ENCODE measurements at places on chromosomes 4 and X. TPM values are rescaled to one million over a fixed set of nuclear protein-coding genes. Genes with fewer than 3 reads are reported as not detected.

Gene ADRA2C
- not detected for total RNA-seq

DNA sequence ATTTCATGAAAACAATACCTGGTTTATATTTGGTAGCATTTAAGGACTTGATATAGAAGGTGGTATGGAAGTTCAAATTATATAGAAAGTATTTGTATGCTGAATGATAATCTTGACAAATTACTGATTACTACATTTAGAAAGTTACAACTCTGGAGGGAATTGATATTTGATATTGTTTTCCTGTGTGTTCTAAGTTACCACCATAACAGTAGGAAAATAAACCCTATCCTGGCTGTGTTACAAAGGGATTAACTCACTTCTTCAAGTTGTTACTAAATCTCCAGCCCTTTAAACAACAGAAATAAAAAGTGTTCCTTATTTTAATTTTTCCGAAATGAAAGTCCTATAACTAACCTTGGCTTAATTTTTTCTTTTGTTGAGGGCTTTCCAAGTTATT, 36.6 kb downstream of the FHL1 start:
- no peaks in the 10 kb centered on the region for H3K4me1 ChIP-seq
- H3K36me3 ChIP-seq = no peaks in the 10 kb centered on the region
- no peak for DNase-seq
- H3K27ac ChIP-seq = no peak overlapping the region
- H3K27me3 ChIP-seq = no peaks in the 10 kb centered on the region

GRCh38 chrX:794311-794710, 163.7 kb downstream of the SHOX start:
- H3K4me3 ChIP-seq = no peak overlapping the region
- H3K36me3 ChIP-seq = no peaks in the 10 kb centered on the region
- peaks cover 16% of the 10 kb centered on the region for H3K27me3 ChIP-seq

DNA sequence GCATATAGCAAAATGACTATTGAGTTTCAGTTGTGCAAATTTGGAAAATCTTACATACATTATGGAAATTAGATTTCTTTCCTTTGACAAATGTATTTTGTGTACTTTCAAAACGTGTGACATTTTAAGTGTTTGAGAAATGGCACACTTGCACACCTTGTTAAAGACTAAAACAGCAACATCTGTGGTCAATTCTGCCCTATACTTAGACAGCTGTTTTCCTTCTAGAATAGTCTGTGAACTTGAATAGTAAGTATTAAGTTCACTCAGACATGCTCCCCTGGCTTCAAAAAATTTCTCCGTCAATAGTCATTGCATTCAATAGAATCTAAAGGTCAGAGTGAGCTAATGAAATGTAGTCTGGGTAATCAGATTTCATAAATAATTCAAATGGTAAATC, 21.7 kb upstream of the TBC1D9 start:
- no peak for DNase-seq
- no peak overlapping the region for H3K4me3 ChIP-seq

DNA sequence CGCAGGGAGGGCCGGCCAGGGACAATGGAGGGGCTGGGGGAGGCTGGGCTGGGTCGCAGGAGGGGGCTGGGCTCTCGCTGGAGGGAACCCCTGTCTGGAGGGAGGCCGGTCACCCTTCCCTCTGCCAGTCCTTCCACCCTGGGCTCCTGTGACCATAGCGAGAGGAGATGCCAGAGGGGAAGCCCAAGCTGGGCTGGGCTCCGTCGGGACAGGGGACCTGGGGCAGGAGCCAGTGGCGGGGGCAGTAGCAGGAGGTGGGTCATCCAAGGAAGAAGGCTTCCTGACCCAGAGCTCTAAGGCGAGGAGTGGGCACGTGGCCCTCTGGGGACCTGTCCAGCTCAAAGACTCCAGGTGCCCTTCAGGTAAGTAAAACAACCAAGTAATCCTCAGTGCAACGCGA, 16.9 kb downstream of the CTAG1B start:
- H3K27ac ChIP-seq = no peak overlapping the region
- H3K4me1 ChIP-seq = no peaks in the 10 kb centered on the region
- no peak for DNase-seq
- no peaks in the 10 kb centered on the region for H3K27me3 ChIP-seq
- no peaks in the 10 kb centered on the region for H3K36me3 ChIP-seq

DNA sequence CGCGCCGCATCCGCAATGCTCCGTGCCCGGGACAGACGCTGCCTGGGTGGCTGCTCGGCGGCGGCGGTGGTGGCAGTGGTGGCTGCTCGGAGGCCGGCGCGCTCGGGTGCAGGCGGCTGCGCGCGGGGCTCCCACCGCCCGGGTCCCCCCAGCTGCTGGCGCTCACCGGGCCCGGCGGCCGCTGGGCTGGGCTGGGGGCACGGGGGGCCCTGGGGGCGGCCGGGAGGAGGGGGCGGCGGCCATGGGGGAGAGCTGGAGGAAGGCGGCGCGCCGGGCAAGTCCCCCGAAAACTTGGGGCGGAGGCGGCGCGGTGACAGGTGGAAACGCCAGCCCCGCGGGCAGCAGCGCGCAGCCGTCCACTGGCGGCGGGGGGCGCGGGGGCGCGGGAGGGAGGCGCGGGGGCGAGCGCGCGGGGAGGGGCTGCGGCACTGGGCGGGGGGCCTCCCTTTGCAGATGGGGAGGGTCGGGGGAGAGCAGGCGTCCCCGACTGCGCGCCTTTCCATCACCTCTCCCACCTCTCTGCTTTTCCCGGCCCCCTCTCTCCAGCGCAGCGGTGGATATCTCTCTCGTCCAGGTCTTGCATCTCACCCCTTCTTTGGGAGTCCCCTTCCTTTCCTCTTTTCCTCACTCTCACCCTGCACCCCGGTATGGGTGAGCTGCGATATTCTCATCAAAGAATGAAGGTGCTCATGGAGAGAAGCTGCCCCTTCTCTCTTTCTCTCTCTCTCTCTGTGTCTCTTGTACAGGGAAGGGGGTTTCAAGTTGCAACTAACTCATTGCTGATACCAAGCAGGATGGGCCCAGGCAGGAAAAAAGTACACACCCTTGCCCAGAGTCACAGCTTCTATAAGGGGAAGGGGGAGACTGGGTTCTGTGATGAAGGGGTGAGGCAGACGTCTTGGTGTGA, 83.7 kb upstream of the DHRSX start:
- H3K4me1 ChIP-seq = peaks cover 16% of the 10 kb centered on the region
- H3K27ac ChIP-seq = no peak overlapping the region
- no peaks in the 10 kb centered on the region for H3K36me3 ChIP-seq
- H3K4me3 ChIP-seq = no peak overlapping the region
- H3K27me3 ChIP-seq = peaks cover 28% of the 10 kb centered on the region
- DNase-seq = no peak

Gene VSIG1
- total RNA-seq = 14.9 TPM

DNA sequence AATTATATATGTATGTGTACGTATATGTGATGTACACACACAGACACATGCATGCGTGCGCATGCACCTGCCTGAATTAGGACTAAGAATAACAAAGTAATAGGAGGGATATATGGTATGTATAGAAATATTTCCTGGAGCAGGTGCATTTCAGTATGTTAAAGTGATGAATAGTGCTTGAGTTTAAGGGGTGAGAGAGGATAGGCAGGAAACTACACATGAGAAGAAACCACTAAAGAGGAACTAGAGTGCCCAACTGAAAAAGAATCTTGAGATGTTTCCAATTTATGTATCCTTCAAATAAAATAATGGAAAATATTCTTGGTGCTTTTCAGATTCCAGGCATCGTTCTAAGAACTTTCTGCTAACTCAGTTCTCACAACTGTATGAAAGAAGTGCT, 52.6 kb upstream of the UNC5C start:
- no peaks in the 10 kb centered on the region for H3K36me3 ChIP-seq
- no peaks in the 10 kb centered on the region for H3K27me3 ChIP-seq
- H3K4me3 ChIP-seq = no peak overlapping the region
- no peak for DNase-seq

DNA sequence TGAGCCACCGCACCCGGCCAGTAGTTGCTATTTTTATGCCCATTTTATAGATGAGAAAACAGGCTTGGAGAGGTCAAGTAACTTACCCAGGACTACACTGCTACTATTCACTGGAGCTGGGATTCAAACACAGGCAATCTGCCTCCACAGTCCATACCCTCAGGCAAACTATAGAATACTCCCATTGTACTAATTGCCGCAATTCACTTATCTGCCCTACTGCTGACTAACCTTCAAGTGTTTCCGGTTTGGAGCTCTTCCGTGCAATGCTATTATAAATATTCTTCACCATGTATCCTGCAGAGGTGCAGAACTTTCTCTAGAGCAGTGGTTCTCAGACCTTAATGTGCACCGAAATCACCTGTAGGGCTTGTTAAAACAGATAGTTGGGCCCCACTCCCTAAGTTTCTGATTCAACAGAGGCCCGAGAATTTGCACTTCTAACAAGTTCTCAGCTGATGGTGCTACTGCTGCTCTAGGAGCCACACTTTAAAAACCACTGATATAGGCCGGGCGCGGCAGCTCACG, 1.9 kb upstream of the G3BP2 start:
- H3K27ac ChIP-seq = no peak overlapping the region
- H3K27me3 ChIP-seq = no peaks in the 10 kb centered on the region
- peaks cover 18% of the 10 kb centered on the region for H3K4me1 ChIP-seq

GRCh38 chrX:53883196-53883595, 161.1 kb downstream of the PHF8 start:
- H3K27ac ChIP-seq = no peak overlapping the region
- no peaks in the 10 kb centered on the region for H3K36me3 ChIP-seq
- no peaks in the 10 kb centered on the region for H3K4me1 ChIP-seq

DNA sequence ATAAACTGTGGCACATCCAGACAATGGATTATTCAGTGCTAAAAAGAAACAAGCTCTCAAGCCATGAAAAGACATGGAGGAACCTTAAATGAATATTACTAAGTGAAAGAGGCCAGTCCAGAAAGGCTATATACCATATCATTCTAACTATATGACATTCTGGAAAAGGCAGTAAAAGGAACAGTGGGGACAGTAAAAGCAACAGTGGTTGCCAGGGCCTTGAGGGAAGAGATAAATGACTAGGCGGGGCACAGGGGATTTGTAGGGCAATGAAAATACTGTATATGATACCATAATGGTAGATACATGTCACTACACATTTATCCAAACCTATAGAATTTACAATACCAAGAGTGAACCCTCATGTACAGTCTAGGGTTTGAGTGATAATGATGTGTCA, 115.3 kb downstream of the ATP8A1 start:
- peaks cover 6% of the 10 kb centered on the region for H3K36me3 ChIP-seq
- H3K4me3 ChIP-seq = no peak overlapping the region
- no peaks in the 10 kb centered on the region for H3K27me3 ChIP-seq
- no peaks in the 10 kb centered on the region for H3K4me1 ChIP-seq

- H3K4me3 ChIP-seq = no peak overlapping the region
- H3K27me3 ChIP-seq = no peaks in the 10 kb centered on the region
- no peaks in the 10 kb centered on the region for H3K36me3 ChIP-seq
- no peaks in the 10 kb centered on the region for H3K4me1 ChIP-seq
These were observed 82.2 kb downstream of the SUPT20HL2 start for GRCh38 chrX:24231641-24232179.

GRCh38 chrX:747176-747575, 116.6 kb downstream of the SHOX start:
- no peak overlapping the region for H3K27ac ChIP-seq
- H3K36me3 ChIP-seq = no peaks in the 10 kb centered on the region
- H3K27me3 ChIP-seq = peaks cover 3% of the 10 kb centered on the region
- H3K4me3 ChIP-seq = no peak overlapping the region
- DNase-seq = no peak
- H3K4me1 ChIP-seq = no peaks in the 10 kb centered on the region

DNA sequence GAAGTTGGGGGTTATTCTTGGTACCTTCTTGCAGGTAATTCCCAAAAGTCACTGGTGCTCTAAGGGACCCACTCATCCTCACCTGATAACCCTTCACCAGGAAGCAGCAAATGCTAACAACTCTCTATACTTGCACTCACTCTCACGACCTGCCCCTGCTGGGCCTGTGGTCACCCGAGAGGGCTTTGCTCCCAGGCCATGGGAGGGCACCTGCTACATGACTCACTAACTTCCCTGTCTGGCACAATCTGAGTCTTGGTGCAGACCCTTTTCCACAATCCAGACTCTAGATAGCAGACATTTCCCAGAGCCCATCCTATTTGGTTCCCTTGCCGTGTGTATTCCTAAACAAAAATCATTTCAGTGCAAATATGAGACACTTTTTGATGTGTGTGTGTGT, 403.8 kb upstream of the FAT1 start:
- no peak overlapping the region for H3K27ac ChIP-seq
- no peaks in the 10 kb centered on the region for H3K4me1 ChIP-seq
- H3K36me3 ChIP-seq = no peaks in the 10 kb centered on the region
- no peak overlapping the region for H3K4me3 ChIP-seq
- DNase-seq = no peak
- no peaks in the 10 kb centered on the region for H3K27me3 ChIP-seq

Gene KCNE5
- not detected for total RNA-seq

- H3K4me3 ChIP-seq = no peak overlapping the region
- no peak overlapping the region for H3K27ac ChIP-seq
- H3K4me1 ChIP-seq = no peaks in the 10 kb centered on the region
- no peaks in the 10 kb centered on the region for H3K36me3 ChIP-seq
These were observed 153.0 kb upstream of the SCML1 start for GRCh38 chrX:17584248-17584681.

DNA sequence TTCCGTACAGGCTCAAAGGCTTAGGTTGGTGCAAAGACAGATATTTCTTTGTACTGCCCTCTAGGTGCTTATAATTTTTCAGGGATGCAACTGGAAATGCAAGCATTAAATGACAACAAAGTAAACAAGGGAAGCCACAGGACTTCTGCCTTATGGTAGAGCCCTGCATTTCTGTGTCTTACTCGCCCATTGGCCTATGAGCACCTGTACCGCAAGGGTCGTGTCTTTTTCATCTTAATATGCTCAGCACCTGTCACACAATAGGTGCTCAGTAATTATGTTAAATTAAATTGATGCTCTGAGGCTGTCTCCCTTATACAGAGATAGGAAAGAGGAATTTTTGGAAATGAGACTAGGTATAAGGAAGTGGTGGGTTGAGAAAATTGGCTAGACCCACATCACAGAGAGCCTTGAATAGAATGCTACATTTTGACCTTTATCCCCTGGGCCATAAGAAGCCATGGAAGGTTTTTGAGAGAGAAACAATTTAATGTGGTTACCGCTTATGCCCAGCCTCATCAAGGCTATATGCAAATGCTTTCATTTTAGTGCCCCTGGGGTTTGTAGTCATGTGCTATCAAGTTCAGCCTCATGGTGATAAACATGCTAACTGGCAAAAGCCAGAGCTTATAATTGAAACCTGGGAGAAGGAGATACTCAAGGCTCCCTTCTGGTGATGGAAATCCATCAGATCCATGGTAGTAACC, 16.3 kb downstream of the VSIG4 start:
- no peak overlapping the region for H3K4me3 ChIP-seq
- DNase-seq = no peak

DNA sequence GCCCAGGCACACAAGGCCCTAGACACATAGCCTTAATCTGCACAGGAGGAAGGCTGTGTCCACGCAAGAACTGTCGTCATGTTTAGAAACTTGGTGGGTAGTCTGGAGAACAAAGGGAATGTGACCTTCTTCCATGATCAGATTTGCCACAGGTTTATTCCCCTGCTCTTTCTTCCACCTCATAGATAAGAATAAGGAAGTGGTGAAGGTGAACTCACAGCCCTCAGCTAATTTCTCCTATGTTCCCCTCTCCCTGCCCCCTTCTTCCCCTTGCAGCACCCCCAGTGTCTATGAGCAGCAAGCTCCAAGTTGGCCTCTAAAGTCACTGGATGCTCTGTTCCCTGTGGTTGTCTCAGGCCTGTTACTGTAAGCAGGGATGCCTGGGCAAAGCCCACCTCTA, 39.8 kb upstream of the LAS1L start:
- H3K4me3 ChIP-seq = no peak overlapping the region
- H3K36me3 ChIP-seq = no peaks in the 10 kb centered on the region
- DNase-seq = no peak

- no peaks in the 10 kb centered on the region for H3K36me3 ChIP-seq
- DNase-seq = no peak
- no peaks in the 10 kb centered on the region for H3K27me3 ChIP-seq
- H3K4me1 ChIP-seq = no peaks in the 10 kb centered on the region
- no peak overlapping the region for H3K4me3 ChIP-seq
These were observed 751.8 kb upstream of the POU3F4 start for GRCh38 chrX:82756272-82756671.
